Stimulated activated CD8-positive, alpha-beta memory T cell treated with anti-CD3 and anti-CD28 coated beads, Interleukin-12 subunit alpha, Interleukin-12 subunit beta, amount 100 ng/mL, for 4 hours (primary cell): ENCODE measurements at places on chromosomes 3 and 15.

DNA sequence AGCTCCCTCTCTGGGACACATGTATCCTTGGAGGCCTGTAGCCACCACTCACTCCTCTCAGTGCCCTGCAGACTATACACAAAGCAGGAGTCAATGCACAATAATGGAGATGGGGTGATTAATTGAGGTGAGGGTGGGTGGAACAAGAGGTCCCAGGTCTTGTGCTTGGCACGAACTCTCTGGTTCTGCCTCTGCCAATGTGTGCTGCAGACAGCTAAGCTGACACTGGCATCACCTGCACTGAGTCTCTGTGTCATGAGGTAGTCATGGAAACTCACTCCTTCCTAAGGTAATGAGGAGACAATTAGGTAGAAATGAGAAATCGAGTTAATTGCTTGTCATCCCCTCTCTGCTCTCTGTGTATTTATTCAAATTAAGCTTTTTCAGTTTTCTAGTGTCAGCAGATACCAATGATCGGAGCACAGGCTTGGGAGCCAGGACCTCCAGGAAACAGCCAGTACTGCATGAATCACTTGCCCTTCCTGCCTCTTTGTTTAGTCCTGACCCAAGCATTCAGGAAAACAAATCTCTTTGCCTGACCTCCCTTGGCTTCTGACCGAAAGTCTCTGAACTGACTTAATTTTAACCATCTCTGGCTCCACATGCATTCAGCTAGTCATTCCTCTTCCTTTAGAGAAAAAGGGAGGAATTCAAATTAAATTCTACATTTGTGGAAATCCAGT is 56.7 kb downstream of the DRD3 start:
- no peak for DNase-seq

GRCh38 chr3:177085794-177086193 is 111.5 kb downstream of the TBL1XR1 start:
- no peak for DNase-seq

- DNase-seq, result no peak
Observed at GRCh38 chr3:183695569-183696364, 1.8 kb upstream of the YEATS2 start.

- no peak for DNase-seq
Observed at GRCh38 chr3:52787672-52788625, 6.6 kb upstream of the ITIH3 start.
